ENCODE measurements at places on chromosomes 2 and 18. TPM values are rescaled to one million over a fixed set of nuclear protein-coding genes. Genes with fewer than 3 reads are reported as not detected.

The TCF4 gene
- polyA plus RNA-seq, result 94.5 TPM

The MYO5B gene
- 3.1 TPM for polyA plus RNA-seq

The VWC2L gene
- 5.6 TPM for polyA plus RNA-seq

The RGPD3 gene
- polyA plus RNA-seq, result 0.35 TPM

The FEV gene
- 0.14 TPM for polyA plus RNA-seq

The PDCD1 gene
- not detected for polyA plus RNA-seq

The NYAP2 gene
- 5.8 TPM for polyA plus RNA-seq

The GCG gene
- polyA plus RNA-seq, result not detected

The PARD3B gene
- 13.6 TPM for polyA plus RNA-seq
